Naive thymus-derived CD8-positive, alpha-beta T cell (primary cell): ENCODE measurements at places on chromosomes 5 and 9.

GRCh38 chr5:6603643-6604042 lies 29.2 kb downstream of the NSUN2 start:
- H3K4me3 ChIP-seq: no peak overlapping the region
- H3K27me3 ChIP-seq: no peaks in the 10 kb centered on the region
- no peak for DNase-seq
- H3K27ac ChIP-seq: no peak overlapping the region
- H3K4me1 ChIP-seq: peaks cover 5% of the 10 kb centered on the region
- H3K36me3 ChIP-seq: peaks cover 96% of the 10 kb centered on the region

GRCh38 chr9:8724284-8725018 lies 924.9 kb upstream of the DMAC1 start:
- H3K36me3 ChIP-seq: no peaks in the 10 kb centered on the region
- H3K27ac ChIP-seq: no peak overlapping the region
- H3K27me3 ChIP-seq: no peaks in the 10 kb centered on the region
- no peak overlapping the region for H3K4me3 ChIP-seq
- H3K4me1 ChIP-seq: no peaks in the 10 kb centered on the region

GRCh38 chr9:134324359-134325095 lies 1.7 kb upstream of the RXRA start:
- H3K27ac ChIP-seq: peak overlapping the region; percentile 80
- H3K36me3 ChIP-seq: no peaks in the 10 kb centered on the region
- DNase-seq: no peak
- H3K27me3 ChIP-seq: no peaks in the 10 kb centered on the region

DNA sequence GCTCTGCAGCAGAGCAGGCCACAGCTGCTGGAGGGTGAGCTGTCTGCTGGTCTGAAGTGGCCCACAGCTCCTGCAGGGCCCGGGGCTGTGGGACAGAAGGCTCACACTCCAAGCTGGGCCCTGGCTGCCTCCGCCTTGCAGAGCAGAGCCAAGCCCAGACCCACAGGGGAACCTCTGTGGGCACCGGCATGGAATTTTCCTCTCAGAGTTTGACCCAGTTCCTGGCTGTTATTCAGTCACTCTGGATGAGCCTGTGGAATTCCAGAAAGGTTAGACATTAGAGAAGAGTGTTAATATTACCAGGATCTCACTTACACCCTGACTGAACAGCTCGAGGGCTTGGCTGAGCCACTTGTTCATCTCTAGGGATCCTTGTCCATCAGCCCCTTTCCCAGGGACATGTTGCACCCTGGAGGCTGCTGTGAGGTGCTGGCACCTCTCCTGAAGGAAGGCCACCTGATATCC lies 17.5 kb downstream of the IL9 start:
- no peak overlapping the region for H3K4me3 ChIP-seq
- DNase-seq: no peak
- H3K36me3 ChIP-seq: no peaks in the 10 kb centered on the region
- no peak overlapping the region for H3K27ac ChIP-seq
- no peaks in the 10 kb centered on the region for H3K4me1 ChIP-seq

DNA sequence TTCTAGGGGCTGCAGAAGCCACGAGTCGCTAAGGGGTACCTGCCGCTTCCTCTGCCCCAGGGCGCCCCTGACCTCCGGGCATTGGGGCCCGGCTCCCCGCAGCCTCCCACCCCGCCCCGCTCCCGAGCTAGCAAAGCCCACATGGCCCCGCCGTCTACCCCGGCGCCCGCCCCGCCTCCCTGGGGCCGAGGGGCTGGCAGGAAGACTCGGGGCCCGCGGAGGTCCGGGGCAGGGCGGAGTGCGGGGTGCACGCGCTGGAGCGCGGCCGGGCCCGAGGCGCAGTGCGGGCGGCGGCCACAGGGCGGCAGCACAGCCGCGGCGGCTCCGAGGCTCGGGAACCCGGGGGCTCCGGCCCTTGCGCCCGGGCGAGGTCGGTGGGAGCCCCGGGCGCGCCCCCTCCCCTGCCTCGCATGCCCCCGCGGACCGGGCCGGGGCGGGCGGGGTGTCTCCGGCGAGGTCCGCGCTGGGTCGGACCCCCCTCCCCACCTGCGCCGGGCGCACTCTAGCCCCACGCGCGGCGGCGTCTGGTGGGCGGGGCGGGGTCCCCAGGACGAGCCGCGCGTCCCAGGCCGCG lies 6.7 kb downstream of the NRARP start:
- peak; percentile 49 for DNase-seq
- peak overlapping the region; percentile 42 for H3K4me3 ChIP-seq
- no peaks in the 10 kb centered on the region for H3K36me3 ChIP-seq
- peaks cover 46% of the 10 kb centered on the region for H3K27me3 ChIP-seq
- H3K4me1 ChIP-seq: peaks cover 11% of the 10 kb centered on the region
